ENCODE measurements at places on chromosomes 13 and 19.

DNA sequence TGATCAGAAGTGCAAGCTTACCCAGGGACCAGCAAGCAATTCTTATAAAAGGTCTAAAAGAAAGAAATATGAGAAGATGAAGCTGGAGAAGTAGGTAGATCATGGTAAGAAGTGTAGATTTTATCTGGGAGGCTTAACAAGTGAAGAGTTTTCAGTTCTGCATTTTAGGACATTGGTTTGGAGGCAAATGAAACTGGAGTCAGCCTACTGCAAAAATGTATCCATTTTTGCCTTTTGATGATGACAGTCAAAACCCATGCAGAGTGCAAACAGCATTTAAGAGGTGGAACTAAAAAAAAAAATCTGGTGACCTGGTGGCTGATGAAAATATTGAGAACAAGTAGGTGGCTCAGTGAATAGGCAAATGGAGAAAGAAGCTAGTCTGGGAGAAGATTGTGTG is 216.9 kb downstream of the DNAJC15 start:
- no peak for DNase-seq

- no peak for DNase-seq
Measured at GRCh38 chr13:105758918-105759860, 776.3 kb downstream of the EFNB2 start.

DNA sequence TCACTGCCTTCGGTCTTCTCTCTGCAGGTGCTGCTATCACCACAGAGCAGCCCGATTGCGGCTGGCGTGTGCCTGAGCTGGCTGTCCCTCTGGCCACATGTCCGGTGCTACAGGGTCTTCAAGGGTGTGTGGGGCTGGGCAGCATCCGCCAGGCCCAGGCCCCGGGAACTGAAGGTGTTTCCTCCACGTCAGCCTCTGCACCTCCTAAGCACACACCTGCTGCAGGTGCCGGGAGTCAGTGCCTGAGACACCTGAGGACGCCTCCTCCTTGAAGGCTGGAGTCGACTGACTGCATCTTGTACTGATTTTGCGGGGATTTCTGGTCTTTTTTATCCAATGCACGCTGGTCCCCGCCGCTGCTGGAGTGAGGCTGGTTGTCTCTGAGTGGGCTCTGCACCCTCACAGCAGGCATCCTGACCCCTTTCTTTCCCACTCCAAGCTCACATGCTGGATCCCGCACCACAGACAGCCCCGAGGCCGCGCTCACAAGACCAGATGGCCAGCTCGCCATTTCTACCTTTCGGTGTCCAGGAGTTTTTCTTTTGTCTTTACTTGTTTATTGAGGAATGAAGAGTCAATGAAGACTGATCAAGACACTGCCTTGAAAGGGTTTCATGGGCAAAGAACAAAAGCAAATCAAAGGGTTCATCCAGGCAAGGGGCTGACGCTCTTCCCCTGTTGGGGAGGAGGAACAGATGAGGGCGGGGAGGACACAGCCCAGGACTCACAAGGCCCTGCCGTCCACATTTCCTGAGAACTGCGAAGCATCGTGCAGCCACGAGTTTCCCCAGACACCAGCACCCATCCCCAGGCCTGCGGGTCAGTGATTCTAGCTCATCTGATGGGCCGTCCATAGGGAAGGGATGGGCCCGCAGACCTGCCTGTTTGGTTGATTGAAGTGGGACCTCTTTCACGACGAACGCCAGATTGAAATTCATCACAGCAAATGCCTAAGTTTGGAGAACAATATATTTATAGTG is 203.8 kb upstream of the SOX1 start:
- DNase-seq: no peak

- DNase-seq: no peak
Measured at GRCh38 chr13:35164324-35164932, 222.4 kb downstream of the NBEA start.

DNA sequence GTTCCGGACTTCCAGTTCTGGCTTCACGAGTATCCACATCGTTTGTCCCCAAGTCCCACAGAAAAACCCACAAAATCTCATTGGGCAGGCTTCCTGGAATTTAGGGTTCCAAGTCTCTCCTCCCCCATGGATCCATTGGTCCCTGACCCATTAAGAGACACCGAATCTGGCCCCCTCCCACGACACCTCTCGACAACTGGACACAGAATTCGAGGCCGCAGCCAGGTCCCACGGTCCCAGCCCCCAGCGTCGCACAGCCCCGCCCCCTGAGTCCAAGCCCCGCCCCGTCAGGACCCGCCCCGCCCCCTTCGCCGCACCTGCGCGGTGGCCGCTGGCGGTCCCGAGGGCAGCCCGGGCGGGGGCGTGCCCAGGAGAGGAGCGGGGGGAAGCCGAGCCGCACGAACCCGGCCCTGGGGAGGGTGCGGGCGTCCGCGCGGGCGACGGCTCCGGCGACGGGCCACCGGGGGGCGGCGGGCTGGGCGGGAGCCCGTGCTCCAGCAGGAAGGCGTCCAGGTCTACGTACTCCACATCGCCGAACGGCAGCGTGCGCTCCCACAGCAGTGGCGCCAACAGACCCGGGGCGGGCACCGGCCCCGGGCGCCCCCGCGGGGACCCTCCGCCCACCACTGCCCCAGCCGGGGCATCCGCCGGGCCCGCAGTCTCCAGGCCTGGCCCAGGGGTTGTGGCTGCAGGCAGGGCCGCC is 1.8 kb downstream of the DBP start:
- DNase-seq: peak; percentile 66

GRCh38 chr13:88103824-88104223 is 432.7 kb downstream of the SLITRK5 start:
- DNase-seq: no peak

DNA sequence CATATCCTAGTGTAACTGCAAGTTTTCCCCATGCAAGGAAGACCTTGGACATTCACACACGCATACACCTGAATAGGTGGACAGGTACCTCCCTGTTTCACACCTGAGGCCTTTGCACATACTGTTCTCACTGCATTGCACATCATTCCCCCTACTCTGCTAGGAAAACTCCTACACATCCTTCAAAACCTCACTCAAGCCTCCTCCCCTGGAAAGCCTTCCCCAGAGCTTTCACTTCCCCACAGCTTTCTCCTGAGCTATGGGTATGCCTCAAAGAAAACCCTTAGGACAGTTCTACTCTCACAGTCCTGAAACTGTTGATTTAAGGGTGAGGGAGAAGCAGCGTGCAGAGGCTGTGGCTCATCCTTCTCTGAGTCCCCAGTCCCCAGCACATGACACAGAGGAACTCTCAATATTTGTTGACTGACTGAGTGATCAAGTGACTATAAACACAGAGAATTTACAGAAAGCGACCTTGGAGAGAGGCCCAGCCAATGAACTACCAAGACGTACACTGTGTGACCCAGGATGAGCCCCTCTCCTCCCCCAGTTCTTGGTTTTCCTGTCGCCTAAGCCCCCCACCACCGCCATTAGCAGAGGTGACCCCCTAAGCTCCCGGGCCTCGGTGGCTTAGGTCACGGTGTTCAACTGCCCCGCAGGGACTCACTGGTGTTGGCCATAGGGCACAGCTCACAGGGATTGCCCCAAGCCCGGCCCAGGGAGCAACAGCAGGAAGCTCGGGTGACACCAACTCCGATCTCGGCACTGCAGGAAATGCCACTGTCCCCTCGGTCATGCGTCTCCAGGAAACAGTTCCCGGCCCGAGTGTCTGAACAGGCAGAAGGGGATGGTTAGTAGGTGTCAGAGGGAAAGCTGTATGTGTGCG is 40.6 kb downstream of the FBN3 start:
- DNase-seq: no peak

DNA sequence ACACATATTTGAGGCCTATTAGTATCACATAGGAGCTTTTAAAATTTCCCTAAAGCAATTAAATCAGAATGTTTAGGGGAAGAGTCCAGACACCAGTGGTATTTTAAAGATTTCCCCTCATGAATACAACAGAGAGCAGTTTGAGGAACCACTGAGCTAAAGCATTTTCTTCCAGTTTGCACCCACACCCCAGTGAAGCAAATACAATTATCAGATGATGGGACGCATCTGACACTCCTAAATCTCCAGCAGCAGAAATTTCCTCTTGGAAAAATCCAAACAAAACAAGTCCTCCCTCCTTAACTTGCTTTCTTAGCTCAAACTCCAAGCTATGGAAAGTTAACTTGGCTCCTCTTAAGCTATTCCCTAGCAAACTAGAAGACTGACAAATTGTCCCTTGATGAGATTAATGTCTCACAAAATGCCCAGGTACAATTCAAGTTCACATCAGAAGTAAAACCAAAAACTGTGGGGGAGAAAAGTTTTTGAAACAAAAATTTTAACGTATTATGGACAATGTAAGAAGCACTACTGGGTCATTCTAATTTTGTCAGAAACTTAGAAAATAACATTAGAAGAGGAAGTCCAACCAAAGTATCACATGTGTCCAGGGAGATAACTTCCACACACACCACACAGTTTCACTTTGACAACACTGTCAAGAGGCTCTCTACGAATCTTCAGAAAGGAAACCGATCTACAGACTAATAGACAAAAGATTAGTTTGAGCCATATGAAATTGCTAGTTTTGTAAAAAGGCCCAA is 74.1 kb downstream of the ABCC4 start:
- no peak for DNase-seq

DNA sequence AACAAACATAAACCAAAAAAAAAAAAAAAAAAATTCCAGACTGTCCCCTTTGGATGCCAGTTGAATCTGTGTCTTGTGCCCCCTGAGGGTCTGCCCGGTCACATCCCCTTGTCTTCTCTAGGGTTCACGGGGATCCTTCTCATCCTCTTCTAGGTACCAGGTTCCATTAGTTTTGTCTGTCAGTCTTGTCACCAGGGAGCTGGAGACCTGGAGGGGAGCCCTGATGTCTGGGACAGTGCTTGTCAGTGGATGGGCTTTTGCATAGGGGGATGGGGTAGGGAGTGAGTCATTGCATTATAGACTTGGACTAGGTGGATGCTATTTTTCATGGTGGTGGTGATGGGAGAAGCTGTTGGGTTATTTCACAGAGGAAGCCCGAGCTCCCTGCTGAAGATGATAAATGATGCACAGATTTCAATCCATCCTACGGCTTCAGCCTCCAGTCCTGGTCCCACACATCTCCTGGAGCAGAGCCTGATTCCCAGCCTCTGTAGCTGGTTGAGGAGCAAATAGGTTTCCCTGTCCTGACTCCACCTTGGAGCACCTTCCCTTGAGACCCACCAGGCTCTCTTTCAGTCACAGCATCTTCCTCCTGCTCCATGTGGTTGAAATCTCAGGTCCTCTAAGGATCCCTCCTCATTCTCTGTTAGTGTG is 26.0 kb downstream of the WTIP start:
- no peak for DNase-seq

GRCh38 chr13:109691689-109692088 is 94.7 kb downstream of the IRS2 start:
- no peak for DNase-seq

DNA sequence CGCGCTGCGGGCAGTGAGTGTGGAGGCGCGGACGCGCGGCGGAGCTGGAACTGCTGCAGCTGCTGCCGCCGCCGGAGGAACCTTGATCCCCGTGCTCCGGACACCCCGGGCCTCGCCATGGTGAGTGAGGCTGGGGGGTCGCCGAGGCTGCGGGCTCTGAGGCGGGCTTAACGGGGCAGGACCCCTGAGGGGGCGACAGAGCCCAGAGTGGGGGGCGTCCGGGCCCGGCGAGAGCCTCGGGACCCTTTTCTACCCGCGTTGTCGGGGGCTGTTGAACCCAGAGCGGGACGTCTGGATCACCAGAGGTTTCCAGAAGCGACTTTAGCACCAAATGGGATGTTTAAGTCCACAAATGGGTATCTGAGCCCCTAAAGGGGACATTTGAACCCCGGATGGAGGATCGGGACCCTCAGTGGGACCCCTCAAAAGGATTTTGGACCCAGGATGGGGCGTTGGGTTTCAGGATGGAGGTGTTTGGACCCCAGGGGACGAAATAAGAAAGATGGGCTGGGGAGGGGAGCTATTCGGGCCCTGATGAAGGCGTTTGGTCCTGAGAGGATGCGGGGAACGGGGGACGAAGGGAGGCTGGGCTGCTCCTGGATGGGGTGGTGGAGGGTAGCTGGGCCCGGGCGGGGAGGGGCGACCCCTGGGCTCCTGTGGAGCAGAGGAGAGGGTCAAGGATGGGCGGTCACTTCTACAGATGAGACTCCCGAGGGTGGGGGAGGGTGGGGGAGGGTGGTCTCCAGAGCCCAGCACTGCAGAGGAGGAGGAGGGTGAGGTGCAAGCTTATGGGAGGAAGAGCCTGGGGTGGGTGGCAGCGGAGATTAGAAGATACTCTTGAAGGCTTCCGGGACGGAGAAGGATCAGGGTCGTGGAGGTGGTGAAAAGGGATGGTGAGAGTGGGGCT is at the start of gene CALM3:
CALM3 (plus strand) TSS at position 13 of the 907 bp plus-strand sequence; CDS start at position 118, 105 bp downstream.
- no peak for DNase-seq

- DNase-seq: no peak
Measured at GRCh38 chr13:108895220-108895704, 265.9 kb downstream of the MYO16 start.

DNA sequence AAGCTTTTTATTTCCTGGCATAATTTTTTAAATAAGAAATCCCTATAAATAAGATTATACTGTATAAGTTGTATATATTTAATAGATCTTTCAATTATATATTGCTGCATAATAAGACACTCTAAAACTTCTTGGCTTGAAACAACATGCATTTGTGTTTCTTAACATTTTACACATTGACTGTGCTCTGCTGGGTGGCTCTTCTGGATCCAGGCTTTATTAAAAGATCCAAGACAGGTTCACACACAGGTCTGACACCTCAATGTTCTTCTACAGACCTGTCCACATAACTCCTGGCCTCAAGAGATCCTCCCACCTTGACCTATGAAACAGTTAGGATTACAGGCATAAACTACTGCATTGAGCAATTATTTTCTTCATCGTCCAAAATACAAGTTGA is 77.6 kb upstream of the PCDH17 start:
- no peak for DNase-seq

DNA sequence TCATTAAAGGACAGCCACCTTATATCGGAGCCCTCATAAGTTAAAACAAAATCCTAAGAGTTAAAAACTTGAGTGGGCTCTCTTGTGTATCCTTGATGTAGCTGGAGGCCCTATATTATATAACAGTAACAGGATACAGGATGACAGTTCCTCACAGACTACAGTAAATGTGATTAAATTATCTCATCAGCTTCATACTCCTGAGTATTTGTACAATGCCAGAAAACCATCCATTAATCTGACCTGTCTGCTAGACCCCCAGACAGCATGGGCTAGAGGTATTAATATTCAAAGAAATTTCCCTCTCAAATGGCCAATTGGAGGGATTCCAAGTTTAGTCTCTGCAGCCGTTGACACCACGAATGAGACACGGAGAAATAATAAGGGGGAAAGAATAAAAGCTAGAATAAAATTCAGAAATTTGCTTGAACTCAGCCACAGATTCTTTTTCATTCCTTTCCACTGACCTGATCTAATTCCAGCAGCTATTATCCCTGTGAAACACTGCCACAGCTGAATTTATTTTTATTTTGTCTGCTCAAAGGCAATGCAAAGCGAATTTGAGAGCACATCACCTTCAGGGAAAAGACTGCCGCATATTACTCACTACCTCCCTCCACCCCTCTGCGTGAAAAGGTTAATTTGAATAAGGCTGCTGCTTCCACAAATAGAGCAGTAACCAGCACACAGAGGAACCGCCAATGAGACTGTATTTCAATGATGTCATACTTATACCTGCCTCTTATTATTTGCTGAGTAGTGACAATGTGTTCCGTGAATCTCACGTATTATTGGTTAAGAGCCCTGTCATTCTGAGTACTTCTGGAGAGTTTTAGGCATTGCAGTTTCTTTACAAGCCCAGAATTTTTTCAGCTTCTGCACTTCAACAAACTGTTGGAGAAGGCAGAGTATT is 155.9 kb upstream of the KLF12 start:
- DNase-seq: peak; percentile 14
